ENCODE measurements at places on chromosomes 5 and 9.

DNA sequence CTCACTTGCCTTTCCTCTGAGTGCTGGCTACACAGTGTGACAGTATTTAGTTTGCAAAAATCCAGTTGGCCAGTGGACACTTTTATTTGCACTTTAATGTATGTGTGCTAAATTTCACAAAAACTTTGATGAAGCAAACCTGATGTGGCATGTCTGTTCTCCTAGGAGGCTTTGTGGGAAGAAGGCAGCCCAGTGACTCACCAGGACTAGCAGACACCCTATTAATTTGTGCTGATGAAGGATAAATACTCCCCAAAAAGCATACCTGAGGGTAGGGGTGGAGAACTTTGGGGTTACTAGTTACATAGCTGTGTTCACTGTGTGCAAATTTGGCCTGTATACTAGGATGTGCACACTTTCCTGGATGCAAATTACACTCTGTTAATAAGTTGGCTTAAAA, 39.3 kb upstream of the IPPK start:
- no peak for DNase-seq

DNA sequence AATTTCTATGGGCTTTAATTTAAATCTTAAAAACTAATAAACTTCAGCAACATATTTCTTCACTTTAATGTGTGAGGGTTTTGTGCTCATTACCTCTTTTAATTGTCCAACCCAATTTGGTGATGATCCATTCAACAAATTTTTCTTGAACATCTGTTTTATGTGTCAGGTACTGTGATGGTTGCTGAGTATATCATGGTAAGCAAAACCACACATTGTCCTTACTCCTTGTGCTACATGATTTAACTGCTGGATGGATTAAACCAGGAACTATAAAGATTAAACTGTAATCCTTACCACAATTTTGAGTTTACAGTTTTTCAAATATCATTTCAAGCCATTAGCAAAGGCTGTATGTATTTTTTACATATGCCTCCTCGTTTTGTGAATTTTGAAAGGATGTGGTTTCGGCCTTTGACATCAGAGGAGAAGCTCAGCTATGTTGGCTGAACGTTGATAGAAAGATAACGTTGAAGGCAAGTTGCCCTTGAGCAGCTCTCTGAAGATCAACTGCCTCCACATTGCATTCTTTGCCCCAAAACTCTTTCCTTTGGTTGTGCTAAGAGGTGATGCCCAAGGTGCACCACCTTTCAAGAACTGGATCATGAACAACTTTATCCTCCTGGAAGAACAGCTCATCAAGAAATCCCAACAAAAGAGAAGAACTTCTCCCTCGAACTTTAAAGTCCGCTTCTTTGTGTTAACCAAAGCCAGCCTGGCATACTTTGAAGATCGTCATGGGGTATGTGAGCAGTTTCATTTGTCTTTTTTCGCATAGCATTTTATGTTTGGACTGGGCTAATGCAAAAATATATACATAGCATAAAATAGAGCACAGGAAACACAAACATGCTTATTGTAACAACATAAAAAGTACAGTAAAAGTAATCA, at the start of gene ITK:
Gene ITK (plus strand): TSS at position 467 of the 891 bp plus-strand sequence. CDS start 138 bp downstream, at position 605.
- DNase-seq, result no peak

DNA sequence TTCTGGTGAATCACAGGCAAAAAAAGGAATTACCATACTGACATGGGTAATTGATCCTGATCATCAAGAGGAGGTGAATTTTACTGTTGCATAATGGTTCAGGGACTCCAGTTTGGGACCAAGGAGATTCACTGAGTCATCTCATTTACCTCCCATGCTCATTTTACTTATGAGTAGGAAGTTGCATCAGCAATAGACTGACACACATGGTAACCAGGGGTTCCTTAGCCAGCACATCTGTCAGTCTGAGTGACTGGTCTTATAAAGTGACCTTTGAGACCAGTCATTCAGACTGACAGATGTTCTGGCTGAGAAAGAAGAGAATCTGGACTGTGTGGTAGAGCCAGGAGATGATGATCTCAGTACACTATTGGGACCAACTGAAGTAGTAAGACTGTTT, 384.6 kb upstream of the CD180 start:
- no peak for DNase-seq

- no peak for DNase-seq
These were observed 272.4 kb downstream of the ADAMTS6 start for GRCh38 chr5:65209341-65209740.

- DNase-seq, result no peak
These were observed 899.2 kb upstream of the WWC1 start for GRCh38 chr5:167392240-167392639.

GRCh38 chr5:126808521-126808988, 31.6 kb downstream of the LMNB1 start:
- DNase-seq, result no peak

DNA sequence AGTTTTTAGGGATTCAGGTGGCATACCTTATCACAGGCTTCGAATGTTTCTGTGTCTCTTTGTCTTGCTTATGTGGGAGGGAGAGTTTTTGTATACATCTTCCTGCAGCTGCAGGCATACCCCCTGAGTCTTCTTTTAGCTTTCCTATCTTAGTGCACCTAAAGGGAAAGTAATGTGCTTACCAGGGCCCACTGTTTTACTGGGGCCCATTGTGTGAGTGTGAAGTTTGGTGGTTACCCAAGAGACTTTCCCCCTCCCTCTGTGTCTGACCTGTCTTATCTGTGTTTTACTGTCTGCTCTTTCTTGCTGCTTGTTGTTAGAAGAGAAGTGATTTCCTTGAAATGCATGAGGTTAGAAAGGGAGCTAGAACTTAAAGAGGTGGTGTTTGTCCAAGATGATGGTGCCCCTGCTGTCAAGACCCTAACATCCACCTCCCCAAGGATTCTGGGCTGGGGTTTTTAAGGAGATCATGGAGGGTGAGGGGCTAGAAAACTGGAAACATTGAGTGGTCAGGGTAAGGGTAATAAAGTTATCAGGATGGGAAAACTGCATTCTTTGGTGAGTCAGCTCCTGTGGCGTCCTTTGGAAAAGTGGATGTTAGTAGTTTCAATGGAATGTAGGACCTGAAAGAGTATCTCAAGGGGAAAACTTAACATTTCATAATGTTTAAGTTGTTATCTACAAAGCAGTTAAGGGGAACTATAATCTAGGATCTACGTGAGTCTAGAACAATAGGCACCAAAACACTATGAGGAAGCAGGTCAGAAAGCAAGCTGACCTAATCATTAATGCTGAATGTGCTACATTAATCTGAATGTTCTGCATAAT, 583.5 kb upstream of the TUSC1 start:
- DNase-seq, result no peak

- peak; percentile 81 for DNase-seq
These were observed 7.5 kb downstream of the N4BP3 start for GRCh38 chr5:178120607-178121357.

GRCh38 chr5:35672995-35673394, 55.3 kb downstream of the SPEF2 start:
- DNase-seq, result no peak

- DNase-seq, result no peak
These were observed 253.6 kb upstream of the VLDLR start for GRCh38 chr9:2367970-2368369.

DNA sequence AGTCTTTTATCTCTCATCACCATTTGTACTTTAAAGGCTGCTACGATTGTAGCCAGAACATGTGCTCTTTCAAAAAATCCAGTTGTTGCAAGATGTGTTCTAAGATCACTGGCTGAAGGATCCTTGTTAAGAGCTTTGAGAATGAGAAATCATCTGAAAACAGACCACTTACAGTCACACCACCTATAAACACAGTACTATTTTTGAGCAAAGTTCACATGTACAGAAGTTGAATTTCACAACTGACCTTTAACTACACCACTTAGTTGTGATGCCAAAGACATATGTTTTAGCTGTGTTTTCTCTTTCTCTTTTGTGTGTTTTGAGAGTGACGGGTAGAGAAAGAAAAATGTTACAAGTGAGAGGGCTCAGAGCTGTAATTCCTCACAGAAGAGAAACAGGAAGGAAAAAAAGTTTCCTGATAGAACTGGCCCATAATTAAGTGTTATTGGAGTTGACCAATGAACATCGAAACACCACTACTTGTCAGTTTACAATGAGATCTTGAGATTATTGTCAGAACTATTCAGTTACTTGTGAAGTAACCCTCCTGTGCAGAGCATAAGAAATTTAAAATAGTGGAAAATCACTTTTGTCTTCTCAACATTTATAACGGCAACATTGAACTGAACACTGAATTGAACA, 245.4 kb downstream of the MLLT3 start:
- DNase-seq, result no peak

Data from right renal pelvis (tissue), 4 donors.